WERI-Rb-1 (cell line): ENCODE measurements at places on chromosomes 16 and 17.

DNA sequence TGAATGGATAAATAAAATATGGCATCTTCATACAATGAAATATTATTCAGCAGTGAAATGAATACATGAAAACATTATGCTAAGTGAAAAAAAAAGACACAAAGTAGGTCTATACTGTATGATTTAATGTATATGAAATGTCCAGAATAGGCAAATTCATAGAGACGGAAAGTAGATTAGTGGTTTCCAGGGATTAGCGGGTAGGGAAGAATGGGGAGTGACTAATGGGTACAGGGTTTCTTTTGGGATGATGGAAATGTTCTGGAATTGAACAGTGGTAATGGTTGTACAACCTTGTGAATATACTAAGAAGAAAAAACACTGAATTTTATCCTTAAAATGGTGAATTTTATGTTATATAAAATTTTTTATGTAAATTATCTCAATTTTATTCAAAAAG is 8.5 kb upstream of the MYCBPAP start:
- DNase-seq = no peak

GRCh38 chr17:53630115-53630514 is 192.6 kb upstream of the KIF2B start:
- no peak for DNase-seq

GRCh38 chr17:43665084-43665936 is 3.6 kb upstream of the MEOX1 start:
- no peak for DNase-seq

- peak; percentile 84 for DNase-seq
These were observed 18.5 kb upstream of the ALDH3A1 start for GRCh38 chr17:19766421-19767270.

- DNase-seq = no peak
These were observed 145.0 kb upstream of the HS3ST4 start for GRCh38 chr16:25546791-25547190.

- no peak for DNase-seq
These were observed 3.1 kb upstream of the C16orf74 start for GRCh38 chr16:85753976-85754375.

DNA sequence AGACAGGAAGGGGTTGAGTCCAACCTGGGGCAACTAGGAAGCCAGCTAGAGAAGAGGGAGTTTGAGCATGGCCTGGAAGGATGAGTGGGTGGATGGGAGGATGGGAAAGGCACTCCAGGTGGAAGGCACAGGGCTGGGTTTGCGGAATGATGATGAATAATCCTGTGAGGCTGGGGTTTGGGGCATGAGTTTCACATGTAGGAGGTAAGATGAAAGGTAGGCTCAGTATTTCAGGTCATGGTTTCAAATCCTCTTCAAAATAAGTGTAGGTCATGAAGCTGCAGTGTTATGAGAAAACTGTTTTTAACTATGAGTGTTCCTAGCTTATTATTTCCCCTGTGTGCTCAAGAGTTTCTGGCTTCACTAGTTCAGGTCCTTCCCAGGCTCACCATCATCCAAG is 130.3 kb downstream of the SKAP1 start:
- DNase-seq = no peak

- no peak for DNase-seq
These were observed 27.1 kb downstream of the HNF1B start for GRCh38 chr17:37717627-37718323.

GRCh38 chr16:49464877-49465504 is 91.4 kb downstream of the C16orf78 start:
- DNase-seq = no peak

- DNase-seq = no peak
These were observed 63.4 kb downstream of the ADCY9 start for GRCh38 chr16:4052801-4053293.

DNA sequence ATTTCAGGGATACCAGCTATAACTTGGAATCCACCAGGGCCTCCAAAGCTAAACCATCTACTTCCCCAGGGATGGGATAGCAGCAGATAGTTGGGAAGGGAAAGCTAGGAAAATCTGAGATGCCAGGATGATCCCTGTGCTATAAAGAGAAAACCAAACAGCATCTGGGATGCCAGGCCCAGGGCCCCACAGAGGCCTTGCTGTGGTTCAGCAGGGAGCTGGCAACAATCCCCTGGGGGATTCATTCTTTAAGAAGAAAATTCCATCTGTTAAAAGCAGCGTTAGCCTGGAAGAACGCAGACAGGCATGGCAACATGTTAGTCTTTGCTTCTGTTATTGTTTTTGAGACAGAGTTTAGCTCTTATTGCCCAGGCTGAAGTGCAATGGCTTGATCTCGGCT is 16.6 kb downstream of the MYO18A start:
- no peak for DNase-seq

DNA sequence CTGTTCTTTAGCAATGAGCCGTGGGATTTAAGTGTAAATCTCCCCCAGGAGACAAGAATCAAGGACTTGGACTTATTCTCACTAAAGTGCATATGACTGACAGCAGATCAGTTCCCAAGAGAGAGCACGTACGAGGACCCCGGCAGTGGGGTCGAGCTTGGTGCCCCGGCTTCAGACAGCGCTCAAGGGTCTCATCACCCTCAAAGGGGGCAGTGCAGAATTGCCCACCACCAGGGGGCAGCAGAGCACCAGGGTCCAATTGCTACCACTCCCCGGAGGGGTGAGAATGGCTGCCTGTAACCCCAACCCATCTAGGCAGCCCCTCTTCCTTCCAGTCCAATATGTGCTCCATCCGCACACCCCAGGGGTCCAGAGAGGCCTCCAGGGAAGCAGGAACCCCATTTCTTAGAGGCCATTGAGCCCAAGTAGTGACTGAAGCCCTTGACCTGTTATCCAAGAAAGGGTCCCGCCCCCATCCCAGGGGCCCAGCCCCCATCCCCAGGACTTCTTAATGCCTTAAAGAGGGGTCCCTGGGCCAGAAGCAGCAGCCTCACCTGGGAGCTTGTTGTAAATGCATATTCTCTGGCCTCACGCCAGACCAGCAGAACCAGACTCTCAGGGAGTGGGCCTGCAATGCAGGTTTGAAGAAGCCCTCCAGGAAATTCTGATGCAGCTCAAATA is 86.1 kb downstream of the ZDHHC7 start:
- peak; percentile 60 for DNase-seq

- DNase-seq = no peak
These were observed 215.8 kb downstream of the CDH8 start for GRCh38 chr16:61820398-61820797.

- peak; percentile 28 for DNase-seq
These were observed 14.9 kb upstream of the DDX19A start for GRCh38 chr16:70331588-70332358.

DNA sequence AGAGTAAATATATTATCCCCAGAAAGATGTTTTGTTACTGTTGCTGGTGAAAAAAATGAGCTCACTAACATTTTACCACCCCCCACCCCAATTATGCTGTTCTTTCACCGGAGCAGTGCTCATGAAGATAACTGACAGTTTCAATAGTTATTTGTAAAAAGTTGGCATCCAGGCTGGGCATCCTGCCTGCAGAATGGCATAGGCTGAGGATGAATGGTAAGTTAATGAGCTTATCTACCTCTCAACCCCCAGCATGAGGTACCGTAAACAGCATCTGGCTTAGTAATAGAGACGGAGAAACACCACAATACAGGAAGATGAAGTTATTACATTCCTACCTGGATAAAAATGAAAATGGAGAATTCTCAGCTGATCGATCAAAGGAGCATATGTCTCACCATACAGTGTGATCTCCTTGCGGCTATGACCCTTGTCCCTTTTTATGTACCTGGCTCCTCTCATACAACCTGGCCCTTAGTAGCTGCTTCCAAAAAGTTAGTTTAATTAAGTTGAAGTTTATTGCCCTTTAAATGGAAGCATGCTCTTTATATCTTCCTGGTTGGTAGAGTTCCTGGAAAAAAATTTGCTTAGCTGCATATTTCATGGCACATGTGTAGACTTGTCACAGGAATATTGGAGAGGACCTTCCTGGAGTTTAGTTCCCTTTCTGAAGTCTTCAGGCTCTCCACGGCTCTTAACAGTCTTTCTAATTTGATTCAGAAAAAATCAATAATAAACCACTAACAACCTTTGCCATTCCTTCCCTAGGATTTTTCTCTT is 61.2 kb upstream of the MPHOSPH6 start:
- DNase-seq = no peak

DNA sequence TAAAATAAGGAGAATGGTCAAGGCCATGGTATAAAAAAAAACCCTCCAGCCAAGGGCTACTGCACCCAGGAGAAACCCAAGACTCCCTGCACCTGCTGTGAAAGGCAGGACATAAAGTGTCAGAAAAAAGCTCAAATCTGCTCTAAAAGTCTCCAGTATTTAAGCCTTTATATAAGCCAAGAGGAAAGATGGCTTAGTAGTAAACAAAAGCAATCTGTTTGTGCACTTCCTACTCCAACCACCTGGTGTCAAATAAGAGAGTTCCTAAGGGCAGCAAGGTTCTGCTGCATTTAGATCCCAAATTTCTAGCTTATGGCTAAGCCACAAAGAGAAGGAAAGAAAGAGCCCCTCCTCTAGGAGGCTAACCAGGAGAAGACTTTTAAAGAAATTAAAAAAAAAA is 20.6 kb downstream of the ACSM1 start:
- no peak for DNase-seq

- DNase-seq = peak; percentile 41
These were observed 37.4 kb upstream of the DLX4 start for GRCh38 chr17:49931416-49932137.

DNA sequence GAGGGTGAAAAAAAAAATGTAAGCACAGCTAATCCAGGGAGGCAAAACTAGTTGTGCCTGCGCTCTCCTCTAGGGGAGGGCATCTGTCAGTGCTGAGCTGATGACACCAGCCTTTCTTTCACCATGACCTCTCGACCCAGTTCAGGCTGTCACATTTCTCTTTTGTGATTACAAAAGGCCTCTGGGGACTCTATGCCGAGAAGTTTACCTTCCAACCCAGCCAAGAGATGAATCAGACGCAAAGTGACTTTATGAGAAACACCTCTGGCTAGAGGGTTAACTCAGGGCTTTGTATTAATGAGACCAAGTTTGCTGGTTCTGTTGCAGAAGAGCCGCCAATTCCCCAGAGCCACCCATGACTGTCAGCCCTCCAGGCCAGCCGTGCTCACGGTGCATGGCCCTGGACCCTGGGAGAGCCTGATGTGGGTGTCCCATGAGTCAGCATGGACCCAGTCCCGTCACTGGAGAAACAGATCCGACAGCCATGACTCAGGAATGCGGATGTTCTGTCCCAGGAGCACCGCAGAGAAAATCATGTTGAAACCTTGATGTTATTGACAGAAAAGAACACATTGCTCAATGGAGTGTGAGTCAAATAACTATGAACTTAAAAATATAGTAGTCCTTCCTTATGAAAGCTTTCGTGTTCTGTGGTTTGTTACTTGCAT is 437.2 kb downstream of the HS3ST3B1 start:
- DNase-seq = peak; percentile 44

GRCh38 chr16:55821210-55821609 is 11.7 kb downstream of the CES1 start:
- DNase-seq = no peak

DNA sequence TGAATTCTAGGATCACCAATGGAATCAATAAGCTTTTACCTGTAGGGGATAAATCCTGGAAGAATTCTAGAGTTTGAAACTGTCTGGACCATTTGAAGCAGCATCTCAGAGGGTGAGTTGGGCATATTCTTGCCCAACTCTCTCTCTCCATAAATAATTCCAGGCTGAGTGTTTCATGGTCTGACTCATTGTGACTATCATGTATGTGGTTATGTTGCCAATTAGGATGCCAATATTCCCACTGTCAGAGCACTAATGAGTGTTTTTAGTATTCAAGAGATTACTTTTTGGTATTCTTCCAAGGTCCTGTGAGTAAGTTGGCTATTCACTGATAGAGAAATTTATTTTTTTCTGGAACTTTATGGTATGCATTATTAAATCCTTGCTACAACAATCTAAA is 456.9 kb downstream of the TOX3 start:
- no peak for DNase-seq

GRCh38 chr17:77889135-77889505 is 69.4 kb upstream of the TNRC6C start:
- DNase-seq = no peak

DNA sequence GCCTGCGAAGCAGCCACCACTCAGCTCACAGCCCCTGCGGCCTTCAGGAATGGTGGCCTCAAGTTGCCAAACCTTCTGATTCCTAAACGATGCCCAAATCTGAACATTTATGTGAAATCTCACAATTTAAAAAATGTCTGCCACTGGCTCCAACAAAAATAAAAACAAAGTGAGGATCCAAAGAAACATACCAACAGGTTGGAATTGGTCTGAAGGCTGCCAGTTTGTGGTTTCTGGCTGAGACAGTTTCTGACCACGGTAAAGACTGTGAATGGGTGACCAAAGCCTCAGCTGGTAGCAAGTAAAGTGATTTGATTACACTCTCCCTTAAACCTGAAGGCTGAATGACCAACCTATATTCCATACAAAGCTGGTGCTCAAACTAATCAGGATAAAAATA is 24.9 kb downstream of the LITAFD start:
- no peak for DNase-seq

- peak; percentile 84 for DNase-seq
These were observed 7.4 kb upstream of the FLYWCH1 start for GRCh38 chr16:2904100-2904921.

GRCh38 chr17:20211246-20211645 is 202.1 kb downstream of the SPECC1 start:
- no peak for DNase-seq

DNA sequence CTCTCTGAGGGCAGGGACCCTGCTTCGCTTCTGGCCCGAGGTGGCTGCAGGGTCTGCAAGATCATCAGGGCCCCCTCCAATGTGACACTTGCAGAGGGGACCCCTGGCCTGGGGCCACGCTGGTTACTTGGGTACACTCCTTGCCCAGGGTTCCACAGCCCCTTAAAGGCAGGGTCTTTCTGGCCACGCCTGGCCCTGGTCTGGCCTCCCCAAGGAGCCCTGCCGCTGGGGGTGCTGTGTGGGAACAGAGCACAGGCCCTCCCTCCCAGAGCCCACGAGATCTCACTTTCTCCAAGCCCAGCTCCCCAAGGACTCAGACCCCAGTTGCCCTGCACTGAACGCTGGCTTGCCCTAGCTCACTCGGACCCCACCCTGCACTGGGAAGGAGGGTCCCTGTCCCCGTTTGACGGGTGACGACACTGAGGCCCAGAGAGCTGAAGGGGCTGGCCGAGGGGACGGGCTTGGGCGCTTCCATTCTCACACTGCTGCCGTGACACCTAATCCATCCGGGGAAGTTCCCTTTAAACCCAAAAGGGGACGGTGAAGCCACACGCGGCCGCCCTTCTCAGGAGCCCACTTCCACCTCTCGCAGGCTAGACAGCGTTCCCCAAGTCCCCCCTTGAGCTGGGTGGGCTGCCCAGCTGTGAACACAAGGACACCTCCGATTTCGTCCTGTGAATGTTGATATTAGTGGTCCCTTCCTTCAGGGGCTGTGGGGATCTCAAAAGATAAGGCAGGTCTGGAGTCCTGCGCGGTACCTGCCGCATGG is 26.9 kb upstream of the OSGIN1 start:
- no peak for DNase-seq

- DNase-seq = no peak
These were observed 16.2 kb downstream of the DLG4 start for GRCh38 chr17:7203391-7203790.
